Naive thymus-derived CD8-positive, alpha-beta T cell (primary cell): ENCODE measurements at places on chromosomes 5 and 9.

DNA sequence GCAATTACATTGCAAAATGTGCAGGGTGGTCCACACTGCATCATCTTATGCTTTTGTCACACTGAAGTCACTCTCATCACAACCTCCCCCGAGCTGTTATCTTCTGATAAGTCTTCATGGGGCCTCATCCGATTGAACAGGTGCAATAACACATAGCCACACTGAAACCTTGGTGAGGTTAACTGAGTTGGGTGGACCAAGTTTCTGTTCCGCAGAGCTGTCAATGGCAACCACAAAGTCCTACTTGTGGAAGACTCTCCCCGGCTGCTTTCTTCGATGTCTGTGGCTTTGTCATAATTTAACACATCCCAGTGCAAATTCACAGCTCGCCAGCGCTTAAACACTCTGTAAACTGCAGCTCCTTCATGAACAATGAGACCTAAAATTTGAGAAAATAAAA is 112.2 kb downstream of the MARCHF11 start:
- no peak overlapping the region for H3K27ac ChIP-seq
- H3K4me3 ChIP-seq = no peak overlapping the region
- no peaks in the 10 kb centered on the region for H3K4me1 ChIP-seq
- no peaks in the 10 kb centered on the region for H3K36me3 ChIP-seq

DNA sequence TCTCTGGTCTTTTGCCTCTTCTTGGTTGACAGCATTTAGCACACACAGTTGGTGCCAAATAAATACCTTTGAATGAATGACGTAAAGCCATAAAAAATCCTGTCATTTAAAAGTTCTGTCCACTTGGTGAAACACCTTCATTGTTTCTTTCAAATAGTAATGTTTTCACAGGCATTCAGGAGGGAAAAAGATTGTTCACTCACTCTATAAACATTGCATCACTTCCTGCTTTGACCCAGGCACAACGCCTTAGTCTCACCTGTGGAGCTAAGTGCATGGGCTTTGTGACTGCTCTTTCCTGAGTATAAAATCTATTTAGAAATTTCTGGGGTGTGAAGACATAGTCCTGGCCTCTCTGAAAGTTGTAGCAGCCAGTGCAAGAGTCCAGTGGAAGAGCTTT is 88.9 kb upstream of the CXCL14 start:
- no peaks in the 10 kb centered on the region for H3K36me3 ChIP-seq
- peaks cover 7% of the 10 kb centered on the region for H3K27me3 ChIP-seq

GRCh38 chr9:6567140-6567591 is 78.4 kb downstream of the GLDC start:
- no peaks in the 10 kb centered on the region for H3K4me1 ChIP-seq
- DNase-seq = no peak
- no peak overlapping the region for H3K27ac ChIP-seq
- no peaks in the 10 kb centered on the region for H3K27me3 ChIP-seq

DNA sequence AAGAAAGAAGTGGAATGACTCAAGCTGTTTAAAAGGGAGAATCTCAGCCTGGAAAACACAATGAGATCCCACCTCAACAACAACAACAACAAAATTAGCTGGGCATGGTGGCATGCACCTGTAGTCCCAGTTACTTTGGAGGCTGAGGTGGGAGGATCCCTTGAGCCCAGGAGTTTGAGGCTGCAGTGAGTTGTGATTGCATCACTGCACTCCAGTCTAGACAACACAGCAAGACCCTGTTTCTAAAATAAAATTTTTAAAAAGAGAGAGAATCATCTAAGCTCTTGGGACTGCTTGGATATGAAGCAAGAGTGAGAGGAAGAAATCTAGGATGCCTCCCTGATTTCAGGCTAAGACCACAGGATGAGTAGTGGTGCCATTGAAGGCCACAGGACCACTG is 47.4 kb upstream of the KIF2A start:
- no peaks in the 10 kb centered on the region for H3K27me3 ChIP-seq
- H3K36me3 ChIP-seq = peaks cover 3% of the 10 kb centered on the region
- no peak for DNase-seq

DNA sequence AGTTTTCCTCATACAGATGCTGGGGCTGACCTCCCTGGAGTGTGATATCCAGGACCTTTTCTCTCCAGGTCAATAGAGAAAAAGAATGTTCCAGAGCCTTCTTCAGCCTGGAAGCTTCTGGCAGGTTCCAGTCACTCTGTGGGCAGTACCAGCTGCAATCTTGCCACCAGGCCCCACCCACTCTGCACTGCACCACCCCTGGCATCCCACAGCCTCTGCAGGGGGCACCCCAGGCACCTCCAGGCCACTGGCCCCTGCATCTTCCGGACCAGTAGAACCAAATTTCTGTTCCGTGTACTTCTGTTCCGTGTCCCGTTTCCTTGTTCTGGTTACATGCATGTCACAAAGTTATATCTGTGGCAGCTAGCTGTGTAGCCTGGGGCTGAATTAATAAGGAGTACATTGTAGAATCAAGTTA is 83.3 kb upstream of the ZBTB43 start:
- DNase-seq = no peak
- no peaks in the 10 kb centered on the region for H3K36me3 ChIP-seq

- no peak overlapping the region for H3K27ac ChIP-seq
- H3K4me1 ChIP-seq = no peaks in the 10 kb centered on the region
Measured at GRCh38 chr5:110853267-110853666, 114.5 kb downstream of the SLC25A46 start.

DNA sequence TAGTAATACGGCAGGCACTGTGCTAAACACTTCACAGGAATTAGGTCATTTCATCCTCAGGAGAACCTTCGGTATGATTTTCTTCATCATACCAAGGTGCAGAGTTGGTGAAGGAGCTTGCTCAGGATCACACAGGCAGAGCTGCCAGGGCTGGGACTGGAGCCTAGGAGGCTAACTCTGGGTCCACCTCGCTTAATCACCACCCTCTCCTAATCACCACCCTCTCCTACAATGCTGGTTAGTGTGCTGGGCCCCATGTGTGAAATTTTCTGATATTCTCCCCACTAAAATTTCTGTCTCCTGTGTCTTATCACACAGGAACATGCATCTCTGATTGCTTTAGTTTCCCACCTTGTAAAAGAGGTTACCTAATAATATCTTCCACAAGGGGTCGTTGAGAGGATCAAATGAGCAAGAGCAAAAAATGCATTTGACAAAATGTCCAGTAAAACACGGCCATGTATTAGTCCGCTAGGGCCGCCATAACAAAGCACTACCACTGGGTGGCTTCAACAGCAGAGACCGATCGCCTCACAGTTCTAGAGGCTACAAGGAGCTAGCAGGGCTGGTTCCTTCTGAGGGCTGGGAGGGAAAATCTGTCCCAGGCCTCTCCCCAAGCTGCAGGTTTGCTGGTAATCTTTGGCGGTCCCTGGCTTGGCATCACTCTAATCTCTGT is 128.2 kb upstream of the NFIB start:
- no peaks in the 10 kb centered on the region for H3K4me1 ChIP-seq
- H3K36me3 ChIP-seq = no peaks in the 10 kb centered on the region
- DNase-seq = no peak
- H3K27me3 ChIP-seq = peaks cover 6% of the 10 kb centered on the region
- H3K27ac ChIP-seq = no peak overlapping the region

GRCh38 chr5:50965654-50966375 is 299.4 kb downstream of the PARP8 start:
- peak overlapping the region; percentile 83 for H3K4me3 ChIP-seq
- no peak overlapping the region for H3K27ac ChIP-seq
- H3K36me3 ChIP-seq = peaks cover 3% of the 10 kb centered on the region
- peaks cover 44% of the 10 kb centered on the region for H3K27me3 ChIP-seq

DNA sequence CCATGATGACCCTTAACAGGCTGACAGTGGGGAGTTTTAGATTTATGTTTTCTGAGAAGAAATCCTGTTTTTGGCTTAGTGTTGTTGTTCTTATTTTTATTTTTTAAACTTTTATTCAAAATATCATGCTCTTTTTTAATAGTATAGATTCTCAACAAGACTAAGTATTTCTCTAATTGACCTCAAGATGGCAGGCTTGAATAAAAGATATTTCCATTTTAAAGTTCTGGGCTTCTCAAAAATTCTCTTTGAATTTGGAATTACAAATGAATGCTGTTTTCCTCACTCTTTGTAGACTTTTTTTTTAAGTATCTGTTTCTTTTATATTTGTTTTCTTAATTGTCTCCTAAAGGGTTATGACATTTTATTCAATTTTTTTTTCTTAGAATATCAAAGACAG is 50.0 kb upstream of the SH3GL2 start:
- H3K36me3 ChIP-seq = no peaks in the 10 kb centered on the region
- DNase-seq = no peak
